ENCODE measurements at places on chromosomes 2 and 18.

DNA sequence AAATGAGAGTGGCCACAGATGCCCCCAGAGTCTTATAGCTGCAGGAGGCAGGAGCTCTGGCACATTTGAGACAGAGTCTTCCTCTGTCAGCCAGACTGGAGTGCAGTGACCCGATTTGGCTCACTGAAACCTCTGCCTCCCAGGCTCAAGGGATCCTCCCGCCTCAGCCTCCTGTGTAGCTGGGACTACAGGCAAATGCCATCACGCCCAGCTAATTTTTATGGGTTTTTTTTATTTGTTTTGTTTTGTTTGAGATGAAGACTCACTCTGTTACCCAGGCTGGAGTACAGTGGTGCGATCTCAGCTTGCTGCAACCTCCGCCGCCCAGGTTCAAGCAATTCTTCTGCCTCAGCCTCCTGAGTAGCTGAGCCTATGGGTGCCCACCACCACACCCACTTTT is 80.7 kb upstream of the CABLES1 start:
- DNase-seq = no peak
- H3K27me3 ChIP-seq = peaks cover 22% of the 10 kb centered on the region
- no peak overlapping the region for H3K4me3 ChIP-seq
- peaks cover 21% of the 10 kb centered on the region for H3K4me1 ChIP-seq
- H3K27ac ChIP-seq = no peak overlapping the region
- no peaks in the 10 kb centered on the region for H3K36me3 ChIP-seq

DNA sequence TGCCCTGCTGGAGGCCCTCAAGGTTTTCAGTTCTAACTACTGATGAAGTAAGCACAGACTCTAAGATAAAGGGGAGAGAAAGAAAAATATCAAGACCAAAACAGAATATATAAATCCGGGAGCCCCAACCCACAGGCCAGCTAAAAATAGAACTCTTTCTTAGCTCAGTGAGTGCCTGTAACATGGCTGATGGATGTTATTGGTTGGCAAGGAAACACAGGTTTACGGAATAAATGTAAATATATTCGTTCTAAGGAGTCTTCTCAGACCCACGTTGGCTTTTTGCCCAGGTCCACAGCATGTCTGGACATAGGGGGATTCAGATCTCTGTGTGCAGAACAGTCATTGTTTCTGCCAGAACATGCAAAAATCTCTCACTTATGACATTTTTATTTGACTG is 139.0 kb upstream of the SERPINE2 start:
- no peak overlapping the region for H3K4me3 ChIP-seq
- no peaks in the 10 kb centered on the region for H3K36me3 ChIP-seq
- H3K27me3 ChIP-seq = peaks cover 7% of the 10 kb centered on the region
- no peak overlapping the region for H3K27ac ChIP-seq
- no peak for DNase-seq

GRCh38 chr2:101617796-101618195 is 79.7 kb upstream of the MAP4K4 start:
- no peaks in the 10 kb centered on the region for H3K36me3 ChIP-seq
- peak; percentile 31 for DNase-seq
- H3K4me1 ChIP-seq = peaks cover 40% of the 10 kb centered on the region
- H3K27me3 ChIP-seq = peaks cover 18% of the 10 kb centered on the region

DNA sequence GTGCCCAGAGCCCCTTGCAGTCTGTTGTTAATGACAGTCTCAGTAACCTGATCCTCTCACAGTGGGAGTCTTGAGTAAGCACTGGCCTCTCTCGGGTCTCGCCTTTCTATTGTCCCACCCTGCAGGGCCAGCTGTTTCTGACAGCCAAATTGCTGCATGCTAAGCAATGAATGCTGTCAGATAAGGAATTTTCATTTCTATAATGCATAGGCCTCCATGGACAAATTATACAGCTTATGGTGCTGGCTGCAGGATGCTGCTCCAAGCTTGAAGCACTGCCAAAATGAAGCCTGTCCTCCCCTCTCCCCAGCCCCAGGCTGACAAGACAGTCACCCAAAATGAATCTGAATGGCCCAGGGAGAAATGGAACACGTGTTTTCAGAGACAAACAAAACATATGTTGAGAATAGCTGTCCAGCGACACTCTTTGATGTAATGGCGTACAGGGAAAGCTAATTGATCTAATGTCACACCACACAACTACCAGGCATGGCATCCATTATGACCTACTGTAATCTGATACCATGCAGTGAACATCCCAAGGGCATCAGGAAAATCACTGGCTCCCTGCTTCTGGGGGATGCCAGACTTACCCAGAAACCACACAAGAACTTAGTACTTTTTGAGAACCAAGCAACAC is 36.8 kb downstream of the ACVR1 start:
- peak overlapping the region; percentile 67 for H3K4me3 ChIP-seq
- peak overlapping the region; percentile 65 for H3K27ac ChIP-seq
- peaks cover 9% of the 10 kb centered on the region for H3K36me3 ChIP-seq

DNA sequence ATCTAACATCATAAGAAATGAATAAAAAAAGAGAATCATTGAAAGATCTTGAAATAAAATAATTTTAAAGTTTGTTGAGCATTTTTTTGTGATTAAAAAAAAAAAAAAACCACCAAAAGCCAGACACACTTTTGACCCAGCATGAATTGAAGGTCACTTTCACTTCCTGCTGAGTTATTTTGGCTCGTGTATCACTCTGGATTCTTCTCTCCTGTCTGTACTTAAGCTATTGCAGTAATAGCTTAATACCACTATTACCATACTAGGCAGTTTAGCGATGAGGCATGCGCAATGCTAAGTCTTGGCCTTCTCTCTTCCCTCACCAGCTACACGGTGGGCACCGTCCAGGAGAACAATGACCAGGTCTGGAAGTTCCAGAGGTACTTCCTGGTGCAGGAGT is 54.5 kb upstream of the SPP2 start:
- DNase-seq = no peak
- peaks cover 10% of the 10 kb centered on the region for H3K27me3 ChIP-seq
- peaks cover under 1% of the 10 kb centered on the region for H3K4me1 ChIP-seq
- peaks cover 5% of the 10 kb centered on the region for H3K36me3 ChIP-seq
- no peak overlapping the region for H3K4me3 ChIP-seq

DNA sequence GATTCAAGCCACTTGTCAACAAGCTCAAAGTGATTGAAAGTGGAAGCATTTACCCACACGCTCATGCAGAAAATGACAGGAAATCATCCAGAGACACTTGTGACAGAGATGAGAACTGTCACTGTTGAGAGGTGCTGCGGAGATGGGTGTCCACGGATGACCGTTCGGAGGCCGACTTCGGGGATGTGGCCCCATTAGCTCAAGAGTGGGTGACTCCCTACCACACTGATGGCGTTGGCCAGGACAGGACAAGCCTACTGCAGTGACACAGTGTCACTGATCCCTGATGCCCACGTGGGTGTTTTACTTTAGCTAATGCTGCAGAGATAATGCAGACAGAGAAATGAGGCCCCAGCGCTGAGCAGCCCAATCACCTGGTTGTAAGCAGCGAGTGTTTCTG is 81.5 kb upstream of the YWHAQ start:
- no peak for DNase-seq
- H3K36me3 ChIP-seq = no peaks in the 10 kb centered on the region
- H3K27me3 ChIP-seq = peaks cover 6% of the 10 kb centered on the region
- H3K4me1 ChIP-seq = peaks cover 49% of the 10 kb centered on the region
- no peak overlapping the region for H3K27ac ChIP-seq

- H3K27me3 ChIP-seq = peaks cover 26% of the 10 kb centered on the region
- H3K27ac ChIP-seq = no peak overlapping the region
- peaks cover 5% of the 10 kb centered on the region for H3K4me1 ChIP-seq
Measured at GRCh38 chr2:219650426-219651248, 23.2 kb downstream of the SLC4A3 start.

- H3K27ac ChIP-seq = no peak overlapping the region
- no peak for DNase-seq
- H3K36me3 ChIP-seq = peaks cover 10% of the 10 kb centered on the region
- H3K4me1 ChIP-seq = peaks cover 12% of the 10 kb centered on the region
- peaks cover 10% of the 10 kb centered on the region for H3K27me3 ChIP-seq
Measured at GRCh38 chr2:10294077-10294476, 8.6 kb upstream of the HPCAL1 start.

GRCh38 chr2:148590612-148591011 is 53.9 kb upstream of the EPC2 start:
- DNase-seq = no peak
- H3K36me3 ChIP-seq = no peaks in the 10 kb centered on the region
- no peak overlapping the region for H3K4me3 ChIP-seq
- peaks cover 4% of the 10 kb centered on the region for H3K4me1 ChIP-seq
- H3K27me3 ChIP-seq = no peaks in the 10 kb centered on the region
- no peak overlapping the region for H3K27ac ChIP-seq

DNA sequence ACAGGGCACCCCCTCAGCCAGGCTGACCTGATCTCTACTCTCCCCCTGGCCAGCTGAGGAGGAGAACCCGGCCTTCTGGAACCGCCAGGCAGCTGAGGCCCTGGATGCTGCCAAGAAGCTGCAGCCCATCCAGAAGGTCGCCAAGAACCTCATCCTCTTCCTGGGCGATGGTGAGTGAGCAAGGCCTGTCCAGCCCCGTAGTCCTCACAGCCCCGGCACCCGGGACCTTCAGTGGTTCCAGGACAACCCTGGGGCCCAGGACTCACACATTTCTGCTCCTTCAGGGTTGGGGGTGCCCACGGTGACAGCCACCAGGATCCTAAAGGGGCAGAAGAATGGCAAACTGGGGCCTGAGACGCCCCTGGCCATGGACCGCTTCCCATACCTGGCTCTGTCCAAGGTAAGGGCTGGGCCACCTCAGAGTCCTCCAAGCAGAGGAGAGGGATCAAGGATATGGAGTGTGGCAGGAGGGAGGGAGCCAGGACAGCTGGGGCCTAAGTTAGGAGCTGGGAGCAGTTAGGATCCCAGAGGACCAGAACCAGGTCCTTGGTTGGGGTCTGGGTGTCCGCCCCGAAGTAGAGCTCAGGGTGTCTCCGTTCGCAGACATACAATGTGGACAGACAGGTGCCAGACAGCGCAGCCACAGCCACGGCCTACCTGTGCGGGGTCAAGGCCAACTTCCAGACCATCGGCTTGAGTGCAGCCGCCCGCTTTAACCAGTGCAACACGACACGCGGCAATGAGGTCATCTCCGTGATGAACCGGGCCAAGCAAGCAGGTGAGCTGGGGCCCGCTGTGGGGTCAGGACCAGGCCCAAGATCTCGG is 555 bp downstream of the ALPI start:
- no peak overlapping the region for H3K27ac ChIP-seq
- no peak overlapping the region for H3K4me3 ChIP-seq
- no peaks in the 10 kb centered on the region for H3K36me3 ChIP-seq
- peaks cover 14% of the 10 kb centered on the region for H3K4me1 ChIP-seq

DNA sequence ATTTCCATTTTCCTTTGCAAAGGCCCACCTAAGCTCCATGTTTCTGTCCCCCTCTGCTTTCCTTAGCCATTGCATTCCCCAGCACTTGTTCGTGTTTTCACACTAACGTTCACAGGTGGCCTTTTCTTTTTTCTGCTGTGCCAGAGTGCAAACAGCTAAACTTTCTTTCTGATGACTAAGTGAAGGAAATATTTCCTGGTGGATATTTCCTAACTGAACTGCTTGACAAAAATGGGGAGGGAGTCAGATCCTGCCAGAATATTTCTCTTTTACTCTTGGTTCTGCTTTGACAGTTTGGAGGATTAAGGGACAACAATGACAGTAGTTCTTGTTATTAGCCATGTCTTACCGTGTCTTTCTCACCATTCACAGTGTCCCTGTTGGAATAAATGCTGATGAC is 344.0 kb downstream of the ARHGAP15 start:
- no peak for DNase-seq
- H3K27me3 ChIP-seq = peaks cover 4% of the 10 kb centered on the region
- no peaks in the 10 kb centered on the region for H3K36me3 ChIP-seq
- H3K4me3 ChIP-seq = no peak overlapping the region

DNA sequence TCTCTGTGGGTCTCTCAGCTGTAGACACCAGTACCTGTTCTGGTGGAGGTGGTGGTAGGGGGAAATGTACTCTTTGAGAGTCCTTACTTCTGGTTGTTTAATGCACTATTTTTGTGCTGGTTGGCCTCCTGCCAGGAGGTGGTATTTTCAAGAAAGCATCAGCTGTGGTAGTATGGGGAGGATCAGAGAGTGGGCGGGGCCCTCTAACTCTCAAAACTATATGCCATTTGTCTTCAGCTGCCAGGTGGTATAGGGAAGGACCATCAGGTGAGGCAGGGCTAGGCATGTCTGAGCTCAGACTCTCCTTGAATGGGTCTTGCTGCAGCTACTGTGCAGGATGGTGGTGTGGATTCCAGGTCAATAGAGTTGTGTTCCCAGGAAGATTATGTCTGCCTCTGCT is 1100.8 kb downstream of the CNTNAP5 start:
- H3K27me3 ChIP-seq = peaks cover 7% of the 10 kb centered on the region
- H3K4me1 ChIP-seq = no peaks in the 10 kb centered on the region
- no peak overlapping the region for H3K27ac ChIP-seq
- no peak for DNase-seq
- H3K36me3 ChIP-seq = no peaks in the 10 kb centered on the region

DNA sequence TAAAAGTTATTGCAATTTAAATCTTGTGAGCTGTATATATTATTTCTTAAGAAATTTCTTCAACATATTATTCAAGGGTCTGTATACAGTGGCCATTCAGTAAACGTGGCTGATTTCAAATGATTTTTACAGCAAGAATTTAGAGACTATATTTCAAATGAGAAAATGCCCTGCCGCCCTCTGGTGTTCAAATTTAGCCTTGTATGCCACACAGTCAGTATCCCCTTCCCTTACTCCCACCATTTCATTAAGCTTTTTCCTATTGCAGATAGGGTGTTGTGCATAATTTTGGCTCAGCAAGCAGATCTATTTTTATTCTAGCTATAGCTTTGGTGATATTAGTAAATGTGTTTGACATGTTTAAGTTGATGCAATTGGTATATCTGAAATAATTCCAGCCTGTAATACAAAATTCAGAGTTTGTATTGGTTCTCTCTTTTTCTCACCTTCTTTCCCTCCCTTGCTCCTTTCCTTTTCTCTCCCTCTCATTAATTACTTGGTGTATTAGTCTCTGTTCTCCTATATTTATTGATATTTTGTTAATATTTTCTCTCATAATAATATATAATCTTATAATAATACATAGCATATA is 22.8 kb upstream of the SCN7A start:
- H3K4me3 ChIP-seq = no peak overlapping the region
- H3K27ac ChIP-seq = no peak overlapping the region
- DNase-seq = peak; percentile 41
- no peaks in the 10 kb centered on the region for H3K4me1 ChIP-seq
- H3K36me3 ChIP-seq = no peaks in the 10 kb centered on the region
- no peaks in the 10 kb centered on the region for H3K27me3 ChIP-seq

- H3K27me3 ChIP-seq = peaks cover 2% of the 10 kb centered on the region
- no peaks in the 10 kb centered on the region for H3K36me3 ChIP-seq
- no peak overlapping the region for H3K4me3 ChIP-seq
- no peak for DNase-seq
- peaks cover 20% of the 10 kb centered on the region for H3K4me1 ChIP-seq
- no peak overlapping the region for H3K27ac ChIP-seq
Measured at GRCh38 chr2:163252199-163252598, 413.6 kb upstream of the KCNH7 start.

GRCh38 chr2:185241556-185241955 is 497.0 kb upstream of the FSIP2 start:
- H3K27ac ChIP-seq = no peak overlapping the region
- no peaks in the 10 kb centered on the region for H3K4me1 ChIP-seq
- DNase-seq = no peak
- H3K36me3 ChIP-seq = no peaks in the 10 kb centered on the region

- no peaks in the 10 kb centered on the region for H3K36me3 ChIP-seq
- no peak overlapping the region for H3K27ac ChIP-seq
- H3K4me1 ChIP-seq = peaks cover 13% of the 10 kb centered on the region
- no peaks in the 10 kb centered on the region for H3K27me3 ChIP-seq
- H3K4me3 ChIP-seq = no peak overlapping the region
Measured at GRCh38 chr18:41073372-41073954, 881.6 kb upstream of the PIK3C3 start.

GRCh38 chr2:165901620-165902298 is 51.8 kb downstream of the TTC21B start:
- H3K4me1 ChIP-seq = peaks cover 15% of the 10 kb centered on the region
- peaks cover 60% of the 10 kb centered on the region for H3K36me3 ChIP-seq
- no peak for DNase-seq
- H3K27ac ChIP-seq = peak overlapping the region; percentile 29
